Esophagus squamous epithelium (tissue), 5 donors: ENCODE measurements at places on chromosomes 6 and 20. TPM values are rescaled to one million over a fixed set of nuclear protein-coding genes. Genes with fewer than 3 reads are reported as not detected.

GRCh38 chr6:14477559-14477958, 360.0 kb downstream of the CD83 start:
- peaks cover 27% of the 10 kb centered on the region for H3K4me1 ChIP-seq
- DNase-seq = no peak
- H3K4me3 ChIP-seq = no peak overlapping the region
- H3K36me3 ChIP-seq = no peaks in the 10 kb centered on the region
- peak overlapping the region; percentile 88 for H3K27ac ChIP-seq

GRCh38 chr6:163490826-163491577, 76.5 kb downstream of the QKI start:
- H3K27me3 ChIP-seq = no peaks in the 10 kb centered on the region
- no peaks in the 10 kb centered on the region for H3K36me3 ChIP-seq
- peak overlapping the region; percentile 70 for H3K27ac ChIP-seq
- H3K4me3 ChIP-seq = no peak overlapping the region
- no peak for DNase-seq

DNA sequence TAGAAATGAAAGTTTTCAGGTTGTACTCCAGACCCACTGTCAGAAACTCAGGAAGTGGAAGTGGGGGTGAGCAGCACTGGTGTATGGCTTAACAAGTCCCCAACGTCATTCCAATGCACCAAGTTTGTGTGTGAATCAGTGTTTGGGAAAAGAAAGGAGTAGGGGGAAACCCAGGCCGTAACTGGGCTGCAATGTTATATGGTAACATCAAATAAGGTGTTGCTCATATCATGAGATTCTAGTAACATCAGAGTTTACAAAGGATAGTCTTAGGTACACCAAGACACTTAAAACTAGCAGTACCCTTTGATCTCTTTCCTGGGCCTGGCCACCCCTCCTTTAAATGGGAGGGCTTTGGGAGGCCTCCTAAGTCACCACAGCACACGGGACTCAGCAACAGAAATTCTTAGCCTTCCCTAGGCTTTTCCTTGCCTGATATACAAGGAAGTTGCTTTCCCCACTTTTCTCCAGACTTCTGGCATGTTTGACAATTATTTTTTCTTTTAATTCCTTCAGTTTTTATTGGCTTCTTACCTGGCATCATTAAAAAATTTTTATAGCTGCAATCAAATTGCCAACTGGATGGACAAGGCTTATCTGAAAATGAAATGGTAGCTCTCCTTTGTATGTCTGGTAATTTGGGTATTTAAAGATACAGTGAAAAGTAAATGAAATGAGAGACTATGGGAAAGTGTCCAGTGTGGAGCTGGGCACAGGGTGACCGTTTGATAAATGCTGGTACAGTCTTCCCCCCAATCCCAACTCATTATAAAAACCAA, 15.1 kb downstream of the E2F3 start:
- no peak overlapping the region for H3K27ac ChIP-seq
- H3K36me3 ChIP-seq = no peaks in the 10 kb centered on the region
- H3K27me3 ChIP-seq = no peaks in the 10 kb centered on the region
- H3K4me3 ChIP-seq = no peak overlapping the region

DNA sequence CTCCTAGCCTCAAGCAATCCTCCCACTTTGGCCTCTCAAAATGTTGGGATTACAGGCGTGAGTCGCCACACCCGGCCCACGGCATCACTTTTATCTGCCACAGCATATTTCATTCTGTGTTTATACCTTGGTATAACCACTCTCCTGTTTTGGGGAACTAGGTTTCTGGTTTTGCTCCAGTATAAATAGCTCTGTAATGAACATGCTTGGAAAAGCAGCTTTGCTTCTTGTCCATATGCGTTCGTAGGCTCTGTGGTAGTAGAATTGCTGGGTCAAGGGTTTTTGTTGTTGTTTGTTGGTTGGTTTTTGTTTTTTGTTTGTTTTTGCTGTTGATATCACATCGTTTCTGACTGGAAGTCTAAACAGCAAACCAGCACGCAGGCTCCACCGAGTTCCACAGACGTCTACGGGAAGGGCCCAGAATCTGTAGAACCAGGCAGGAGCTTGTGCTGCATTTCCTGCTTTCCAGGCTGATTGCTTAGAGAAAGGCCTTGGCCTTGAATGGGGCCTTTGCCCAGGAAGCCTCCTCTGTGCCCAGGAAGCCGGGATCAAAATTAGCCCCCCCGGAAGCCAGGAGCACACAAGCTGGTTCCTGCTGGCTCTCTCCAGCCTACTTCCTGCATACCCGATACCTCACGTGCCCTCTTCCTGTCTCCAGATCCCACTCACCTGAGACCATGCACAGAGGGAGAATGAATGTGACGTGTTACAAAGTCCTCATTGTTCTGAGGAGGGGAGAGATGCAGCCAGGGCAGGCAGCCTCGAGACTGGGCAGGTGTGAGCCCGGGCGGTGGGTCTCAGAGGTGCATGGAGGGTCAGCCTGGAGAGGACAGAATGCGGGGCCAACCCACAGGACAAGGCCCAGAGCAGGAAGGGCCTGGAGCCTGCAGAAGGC, 34.7 kb downstream of the AAR2 start:
- H3K27ac ChIP-seq = no peak overlapping the region
- no peak for DNase-seq
- no peaks in the 10 kb centered on the region for H3K36me3 ChIP-seq
- H3K27me3 ChIP-seq = no peaks in the 10 kb centered on the region
- H3K4me1 ChIP-seq = no peaks in the 10 kb centered on the region
- no peak overlapping the region for H3K4me3 ChIP-seq

DNA sequence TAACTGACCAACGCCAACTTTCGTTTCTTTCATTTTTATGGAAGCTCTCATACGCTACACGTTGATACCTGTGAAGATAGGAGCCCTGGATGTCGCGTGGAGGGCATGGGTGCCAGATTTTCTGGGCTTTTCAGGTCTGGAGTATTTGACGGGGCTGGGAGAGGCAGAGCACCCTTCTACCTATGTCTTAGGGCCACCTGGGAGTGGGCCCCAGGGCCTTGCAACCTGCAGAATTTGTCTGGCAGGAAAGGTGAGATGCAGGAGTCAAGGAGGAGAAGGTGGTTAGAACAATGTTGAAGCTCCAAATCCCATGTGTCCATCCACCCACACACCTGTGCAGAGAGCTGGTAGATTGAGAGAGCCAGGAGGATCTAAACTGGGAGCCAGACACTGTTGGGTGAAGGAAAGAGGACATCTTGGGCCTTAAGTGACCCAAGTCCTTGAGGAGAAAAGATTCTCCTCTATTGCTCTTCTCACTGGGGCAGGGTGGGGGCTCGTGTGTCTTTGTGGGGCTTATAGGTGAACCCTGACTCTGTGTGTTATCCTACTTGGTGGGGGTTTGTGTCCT, 27.4 kb upstream of the PCMTD2 start:
- H3K36me3 ChIP-seq = no peaks in the 10 kb centered on the region
- no peak for DNase-seq
- H3K4me3 ChIP-seq = no peak overlapping the region
- peaks cover 10% of the 10 kb centered on the region for H3K4me1 ChIP-seq

GRCh38 chr20:37417617-37418467, 71.9 kb downstream of the SRC start:
- H3K36me3 ChIP-seq = no peaks in the 10 kb centered on the region
- H3K27ac ChIP-seq = no peak overlapping the region
- no peaks in the 10 kb centered on the region for H3K27me3 ChIP-seq
- no peak overlapping the region for H3K4me3 ChIP-seq
- H3K4me1 ChIP-seq = no peaks in the 10 kb centered on the region

- peaks cover 6% of the 10 kb centered on the region for H3K36me3 ChIP-seq
- peaks cover 15% of the 10 kb centered on the region for H3K4me1 ChIP-seq
- H3K4me3 ChIP-seq = no peak overlapping the region
- no peak overlapping the region for H3K27ac ChIP-seq
- H3K27me3 ChIP-seq = no peaks in the 10 kb centered on the region
Measured at GRCh38 chr20:51596668-51597388, 54.3 kb upstream of the NFATC2 start.

DNA sequence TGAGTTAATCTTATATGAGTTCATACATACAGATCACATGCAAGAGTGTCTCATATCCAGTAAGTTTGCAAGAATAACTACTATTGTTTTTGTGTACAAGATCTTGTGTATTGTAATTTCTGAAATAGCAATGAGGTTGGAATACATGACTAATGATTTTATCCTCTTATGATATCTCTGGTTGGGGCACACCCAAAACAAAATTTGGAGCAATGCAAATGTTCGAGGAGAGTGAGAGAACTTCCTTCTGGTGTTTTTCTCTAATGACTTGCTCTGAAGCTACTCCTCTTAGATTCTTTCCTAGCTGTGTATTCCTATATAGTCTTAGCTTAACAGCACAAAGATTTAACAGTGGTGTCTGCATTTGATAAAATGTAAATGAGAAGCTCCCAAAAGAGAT, 252.5 kb downstream of the LAMA2 start:
- peak overlapping the region; percentile 24 for H3K27ac ChIP-seq
- no peaks in the 10 kb centered on the region for H3K36me3 ChIP-seq
- H3K27me3 ChIP-seq = no peaks in the 10 kb centered on the region

DNA sequence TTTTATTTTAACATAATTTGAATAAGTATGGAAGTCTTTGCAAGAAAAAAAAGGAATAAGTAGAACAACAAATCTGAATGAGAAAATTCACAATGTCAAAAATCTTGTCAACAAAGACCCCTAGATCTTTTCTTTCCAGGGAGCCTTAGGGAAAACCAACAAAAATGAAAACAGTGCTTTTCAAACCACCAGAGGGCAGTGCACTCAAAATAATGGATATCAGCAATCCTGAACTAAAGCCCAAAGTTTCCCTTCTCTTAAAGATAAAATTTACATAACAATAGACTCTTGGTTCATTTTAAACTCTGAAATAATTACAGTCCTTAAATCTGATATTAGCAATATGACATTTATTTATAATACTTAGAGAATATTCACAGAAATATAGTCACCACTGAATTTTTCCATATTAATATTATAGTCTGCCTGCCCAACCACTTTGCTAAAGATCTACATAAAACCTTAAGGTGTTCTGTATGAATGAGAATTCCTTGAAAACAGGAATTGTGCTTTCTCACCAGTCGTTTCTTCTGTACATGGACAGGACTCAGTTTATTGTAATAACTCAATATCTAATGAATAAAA, 105.3 kb upstream of the BMP5 start:
- H3K4me1 ChIP-seq = no peaks in the 10 kb centered on the region
- no peaks in the 10 kb centered on the region for H3K27me3 ChIP-seq

TFAP2D gene
- total RNA-seq = not detected

TBX18 gene
- 3.5 TPM for total RNA-seq

TREML1 gene
- not detected for total RNA-seq

ANKS1A gene
- 12.6 TPM for total RNA-seq

LIN28B gene
- total RNA-seq = not detected
